ENCODE measurements at places on chromosomes 3 and 15.
A peak's percentile ranks its signal among the peaks of the same experiment; 100 is the strongest.

- no peak for DNase-seq
Measured at GRCh38 chr3:184360929-184361531, 375 bp downstream of the CLCN2 start.

- no peak for DNase-seq
Measured at GRCh38 chr3:168575750-168576149, 480.0 kb upstream of the GOLIM4 start.

GRCh38 chr3:24963762-24964625 is 464.1 kb upstream of the RARB start:
- no peak for DNase-seq

DNA sequence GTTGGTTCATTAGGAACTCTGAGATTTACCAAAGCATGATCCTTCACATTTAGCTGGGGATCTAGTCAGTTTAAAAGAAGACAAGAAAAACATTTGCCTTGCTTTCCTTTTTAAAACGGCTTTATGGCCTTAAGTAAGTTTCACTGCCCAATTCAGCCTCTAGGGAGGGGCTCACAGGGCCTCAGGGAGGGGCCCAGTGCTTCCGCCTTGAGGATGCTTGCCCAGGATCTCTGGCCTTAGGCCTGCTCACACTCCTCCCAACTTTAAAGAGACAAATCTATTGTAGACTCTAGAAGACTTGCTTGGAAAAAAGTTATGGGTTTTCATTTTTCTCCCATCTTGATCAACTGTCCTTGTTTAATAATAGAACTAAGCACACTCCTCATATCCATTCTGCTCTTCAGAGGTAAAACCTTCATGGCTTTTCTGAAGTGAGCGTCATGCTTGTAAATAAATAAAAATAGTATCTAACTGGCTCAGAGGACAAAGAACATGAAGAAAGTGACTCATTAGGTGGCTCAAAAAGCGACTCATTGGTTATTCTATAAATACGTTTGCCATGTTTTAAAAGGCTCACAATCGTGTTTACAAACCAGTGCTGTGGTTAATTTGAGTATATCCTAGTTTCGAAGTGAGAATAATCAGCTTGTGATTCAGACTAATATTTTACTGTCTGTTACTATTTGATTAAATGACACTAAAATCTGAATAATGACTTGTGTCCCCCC is 13.7 kb downstream of the PDHB start:
- no peak for DNase-seq

DNA sequence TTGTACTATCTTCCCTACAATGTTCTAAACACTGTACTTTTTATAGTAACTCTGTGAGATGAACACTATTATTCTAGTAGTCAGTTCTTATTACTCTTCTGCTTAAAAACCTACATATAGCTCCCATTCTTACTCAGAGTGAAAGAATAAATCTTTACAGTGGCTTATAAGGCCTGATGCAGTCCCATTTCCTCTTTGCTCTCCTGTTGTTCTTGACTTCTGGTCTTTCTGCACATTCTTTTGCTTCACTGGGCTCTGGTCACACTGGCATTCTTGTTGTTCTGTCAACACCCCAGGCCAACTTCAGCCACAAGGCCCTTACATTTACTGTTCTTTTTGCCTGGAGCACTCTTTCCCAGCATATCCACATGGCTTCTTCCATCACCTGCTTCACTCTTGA is 58.2 kb upstream of the TP63 start:
- DNase-seq: no peak

DNA sequence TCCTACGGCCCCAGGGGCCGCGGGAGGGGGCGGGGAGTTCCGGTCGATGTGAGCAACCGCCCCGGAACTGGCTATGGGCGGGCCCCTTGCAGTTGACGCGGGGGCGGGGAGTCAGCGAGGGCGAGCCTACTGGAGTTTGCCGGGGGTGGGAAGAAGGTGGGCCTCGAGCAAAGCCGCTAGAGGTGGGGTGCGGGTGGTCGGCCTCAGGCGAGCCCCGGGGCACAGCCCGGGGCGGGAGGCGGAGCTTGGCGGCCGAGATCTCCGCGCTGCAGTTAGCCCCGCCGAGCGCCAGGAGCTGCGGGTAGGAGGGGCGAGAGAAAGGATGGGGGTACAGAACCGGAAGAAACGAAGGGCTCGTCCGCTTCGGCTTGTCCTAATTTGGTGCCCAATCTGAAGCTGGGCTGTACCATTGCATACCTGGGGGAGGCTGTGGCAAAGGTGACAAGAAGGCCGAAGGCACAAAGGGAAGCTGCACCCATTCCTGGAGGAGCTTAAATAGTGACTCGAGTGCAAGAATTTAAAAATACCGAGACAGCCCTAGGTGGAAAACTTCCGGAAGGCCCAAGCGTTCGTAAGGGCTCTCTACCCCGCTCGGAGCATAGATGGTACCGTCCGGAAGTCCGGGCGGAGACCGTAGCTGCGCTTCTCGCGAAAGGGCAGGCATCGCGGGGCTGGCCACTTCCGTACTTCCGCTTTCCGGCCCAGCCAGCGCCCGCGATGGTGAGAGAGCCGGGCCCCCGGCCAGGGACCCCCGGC is at the start of the genes ARPC4 and TADA3:
Gene ARPC4, plus strand, starts transcription at position 678 of the 756 bp plus-strand sequence. Its CDS starts 40 bp downstream, at position 718.
Gene TADA3, minus strand, starts transcription at position 69 of the 756 bp plus-strand sequence. CDS start 1,007 bp downstream, outside the sequence.
- peak; percentile 93 for DNase-seq

GRCh38 chr3:114383875-114384557 is 90.2 kb downstream of the TIGIT start:
- DNase-seq: peak; percentile 27

GRCh38 chr3:117587416-117587815 is 877.8 kb downstream of the TUSC7 start:
- DNase-seq: no peak

- no peak for DNase-seq
Measured at GRCh38 chr3:13596426-13597205, 47.7 kb downstream of the FBLN2 start.

GRCh38 chr3:133514418-133514817 is 59.1 kb upstream of the CDV3 start:
- DNase-seq: no peak

GRCh38 chr15:39497759-39498565 is 82.9 kb upstream of the THBS1 start:
- DNase-seq: peak; percentile 4

DNA sequence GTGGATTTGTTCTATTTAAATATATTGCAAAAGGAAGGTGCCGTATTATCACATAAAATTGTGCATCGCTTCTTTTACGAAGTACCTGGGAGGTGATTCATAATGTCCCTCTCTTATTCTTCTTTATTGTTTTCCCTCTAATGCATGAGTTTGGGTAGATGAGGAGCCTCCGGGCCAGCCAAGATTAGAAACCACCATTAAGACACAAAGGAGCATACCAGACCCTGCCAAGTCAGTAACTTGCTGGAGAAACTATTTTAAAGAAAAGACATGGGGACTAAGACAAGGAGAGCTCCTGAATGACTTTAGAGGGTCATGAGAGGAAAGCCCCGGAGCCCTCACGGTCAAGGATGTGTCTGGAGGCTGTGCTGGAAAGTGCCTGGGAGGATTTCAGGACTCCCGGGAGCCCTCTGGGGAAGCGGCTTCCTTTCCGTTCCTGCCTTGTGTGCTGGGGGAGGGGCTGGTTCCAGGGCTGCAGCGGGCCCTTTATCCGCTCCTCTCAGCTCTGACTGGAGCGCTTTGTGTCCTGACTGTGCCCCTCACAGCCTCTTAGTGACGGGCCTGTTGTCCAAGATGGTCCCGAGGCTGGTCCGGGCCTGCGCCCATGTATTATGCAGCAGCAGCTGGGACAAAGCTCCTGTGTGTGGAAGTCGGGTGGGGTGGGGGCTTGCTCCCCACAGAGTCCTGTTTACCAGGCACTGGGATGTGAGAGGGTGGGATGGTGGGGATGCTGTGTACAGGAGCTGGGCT is 35.7 kb downstream of the CORO2B start:
- no peak for DNase-seq

- DNase-seq: no peak
Measured at GRCh38 chr15:72063186-72063585, 54.8 kb downstream of the MYO9A start.

DNA sequence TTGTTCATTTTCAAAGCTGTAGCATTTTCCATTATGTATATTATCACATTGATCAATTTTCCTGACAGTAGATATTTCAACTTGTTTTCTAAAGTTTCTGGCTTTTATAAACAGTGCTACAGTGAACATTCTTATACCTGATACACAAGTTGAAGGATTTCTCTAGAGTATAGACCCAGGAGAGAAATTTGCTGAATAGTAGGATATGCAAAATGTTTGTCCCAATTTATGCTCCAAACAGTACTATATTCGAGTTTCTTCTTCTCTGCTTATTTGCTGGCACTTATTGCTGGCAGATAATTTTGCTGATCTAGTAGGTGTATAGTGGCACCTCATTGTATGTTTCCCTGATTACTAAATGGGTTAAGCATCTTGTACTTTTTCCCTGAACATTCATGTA is 117.2 kb upstream of the CHRM5 start:
- DNase-seq: no peak

DNA sequence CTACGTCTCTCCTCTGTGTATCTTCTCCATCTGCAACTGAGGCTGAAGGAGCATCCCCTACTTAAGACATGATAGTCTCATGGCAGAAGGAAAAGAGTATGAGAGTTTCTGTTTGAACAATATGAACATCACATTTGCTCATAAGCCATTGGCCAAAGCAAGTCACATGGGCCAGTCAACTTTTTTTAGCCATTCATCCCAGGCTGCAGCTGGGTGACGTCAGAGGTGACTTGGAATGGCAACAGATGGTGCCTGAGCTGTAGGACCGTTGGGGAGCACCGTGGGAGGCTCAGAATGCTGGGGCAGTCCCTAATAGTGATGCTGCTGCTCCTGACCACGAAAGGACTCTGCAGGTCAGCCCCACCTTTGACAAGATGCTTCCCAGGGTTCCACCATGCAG is 58.7 kb downstream of the CRTC3 start:
- DNase-seq: no peak

DNA sequence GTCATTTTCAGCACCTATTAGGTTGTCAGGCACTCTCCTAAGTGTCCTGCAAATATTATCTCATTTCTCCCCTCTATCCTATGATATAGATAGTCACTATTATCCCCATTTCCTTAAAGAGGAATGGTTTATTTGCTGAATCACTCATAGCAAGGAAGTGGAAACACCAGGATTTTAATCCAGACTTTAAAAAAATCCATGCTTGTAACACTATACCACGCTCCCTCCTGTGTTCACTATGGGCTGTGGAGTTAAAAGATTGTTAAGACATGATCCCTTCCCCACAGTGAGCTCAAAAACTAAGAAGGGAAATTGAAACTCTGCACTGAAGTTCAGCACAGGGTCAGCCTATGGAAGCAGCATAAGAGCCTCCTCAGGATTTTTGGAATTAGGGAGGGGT is 60.2 kb downstream of the TMEM39A start:
- no peak for DNase-seq

DNA sequence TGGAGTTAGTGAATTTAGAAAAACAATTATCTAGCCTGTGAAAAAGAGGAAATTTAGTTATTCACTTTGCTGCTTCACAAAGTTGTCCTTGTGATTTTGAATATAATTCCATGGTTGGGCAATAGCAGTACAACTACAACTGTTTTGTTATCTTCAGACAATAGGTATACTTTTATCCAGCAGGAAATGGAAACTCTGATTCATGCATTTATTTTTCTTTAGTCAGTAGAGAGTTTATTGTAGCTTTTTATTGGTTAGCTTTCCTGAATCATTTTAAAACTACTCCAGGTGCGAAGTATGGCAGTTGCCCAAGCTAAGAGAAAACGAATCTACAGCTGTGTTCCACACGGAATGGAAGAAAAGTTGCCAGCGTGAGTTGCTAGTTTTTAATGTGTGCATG is 80.3 kb downstream of the TM4SF4 start:
- no peak for DNase-seq

GRCh38 chr3:155772801-155773200 is 27.9 kb upstream of the PLCH1 start:
- no peak for DNase-seq

DNA sequence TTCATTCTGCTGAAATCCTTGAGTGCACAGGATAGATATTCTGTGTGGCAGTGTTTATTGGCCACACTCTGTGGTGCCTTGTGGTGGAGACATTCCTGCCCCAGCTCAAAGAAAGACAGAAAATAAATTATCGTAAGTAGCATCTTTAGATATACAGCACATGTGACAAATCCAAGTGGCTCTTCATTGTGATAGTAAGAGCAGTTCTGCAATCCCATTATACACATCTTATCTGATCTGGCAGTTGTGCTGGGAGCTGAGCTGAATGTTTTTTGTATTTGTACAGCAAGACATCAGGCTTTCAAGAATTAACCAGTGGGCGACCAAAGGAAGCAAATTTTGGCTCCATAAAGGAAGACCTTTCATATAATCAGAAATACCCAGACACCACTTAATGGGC is 235.3 kb upstream of the MRPL3 start:
- no peak for DNase-seq

DNA sequence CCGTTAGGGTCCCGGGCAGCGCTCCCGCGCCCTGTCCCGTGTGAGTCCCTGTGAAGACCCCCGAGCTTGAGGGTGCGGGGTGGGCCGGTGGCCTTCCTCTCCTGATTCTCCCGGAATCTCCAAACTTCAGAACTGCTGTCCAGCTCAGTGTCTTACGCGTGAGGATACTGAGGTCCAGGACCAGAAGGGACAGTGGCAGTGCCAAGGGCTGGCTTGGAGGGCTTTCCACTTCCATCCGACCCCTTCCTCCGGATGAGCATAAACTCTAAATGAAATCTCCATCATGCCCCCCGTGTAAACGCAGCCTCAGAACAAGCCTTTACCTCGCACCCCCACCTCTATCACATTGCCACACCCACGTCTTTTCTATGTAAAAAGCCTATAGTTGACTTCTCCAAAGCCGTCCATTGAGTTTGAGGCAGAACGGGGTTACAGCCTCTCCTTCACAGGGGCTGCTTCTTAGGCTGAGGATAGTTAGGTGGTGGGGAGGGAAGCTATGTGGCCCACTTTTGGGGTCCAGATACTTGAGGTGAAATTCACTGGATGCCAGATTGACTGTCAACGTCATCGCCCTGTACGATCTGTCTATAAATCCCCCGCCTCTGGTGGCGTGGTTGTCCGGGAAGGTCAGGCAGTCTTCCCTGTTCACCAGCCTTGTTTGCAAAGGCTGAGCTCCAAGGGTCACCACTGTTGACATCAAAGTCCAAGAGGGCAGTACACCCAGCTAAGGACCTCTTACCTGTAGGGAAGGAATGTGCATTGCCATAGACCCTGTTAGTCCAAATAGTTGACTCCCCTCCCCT is 1.1 kb downstream of the EDEM1 start:
- peak; percentile 64 for DNase-seq

GRCh38 chr15:43957724-43958123 is 130.9 kb downstream of the WDR76 start:
- no peak for DNase-seq

- no peak for DNase-seq
Measured at GRCh38 chr15:57694279-57694678, 12.2 kb upstream of the POLR2M start.

All from T-cell (primary cell).